ENCODE measurements at places on chromosomes 11 and 22. TPM values are rescaled to one million over a fixed set of nuclear protein-coding genes. Genes with fewer than 3 reads are reported as not detected.

Gene RBMXL2
- total RNA-seq, result not detected

Gene CTSW
- total RNA-seq, result 1.1 TPM

Gene WT1
- total RNA-seq, result 2.6 TPM

Gene FJX1
- total RNA-seq, result 1.2 TPM

Gene CCS
- 26.8 TPM for total RNA-seq

Gene DESI1
- total RNA-seq, result 53.6 TPM

Gene MICAL2
- 57.1 TPM for total RNA-seq

Gene XPNPEP3
- total RNA-seq, result 25.7 TPM

Gene CALCA
- not detected for total RNA-seq

Gene TECTA
- total RNA-seq, result 0.72 TPM

Gene PRG3
- total RNA-seq, result not detected

Gene KCNK4
- total RNA-seq, result not detected

Gene LMO2
- 10.9 TPM for total RNA-seq

Gene FOLR1
- 0.50 TPM for total RNA-seq

Gene PLA2G6
- total RNA-seq, result 17.0 TPM

Gene GAL3ST1
- total RNA-seq, result 0.57 TPM

Gene YIF1A
- 41.1 TPM for total RNA-seq

Gene LBHD1
- total RNA-seq, result 1.7 TPM

Gene ANKK1
- 0.10 TPM for total RNA-seq

Gene SLC22A12
- total RNA-seq, result not detected

Gene PITPNM1
- total RNA-seq, result 45.5 TPM

Gene RAC2
- total RNA-seq, result 5.1 TPM

Gene RHOD
- total RNA-seq, result 67.6 TPM

Gene ADORA2A
- total RNA-seq, result 4.1 TPM

Gene RABL2B
- 6.7 TPM for total RNA-seq

Gene LRRC56
- 0.22 TPM for total RNA-seq

Gene TBX10
- 0.37 TPM for total RNA-seq

Gene KRTAP5-8
- not detected for total RNA-seq

Gene SAC3D1
- 7.5 TPM for total RNA-seq

Gene P2RY2
- total RNA-seq, result 19.7 TPM

Gene MPEG1
- total RNA-seq, result 13.6 TPM

Gene APOL4
- 3.8 TPM for total RNA-seq
